ENCODE measurements at places on chromosomes 13 and 19. TPM values are rescaled to one million over a fixed set of nuclear protein-coding genes. Genes with fewer than 3 reads are reported as not detected.
A peak's percentile ranks its signal among the peaks of the same experiment; 100 is the strongest.

- no peak overlapping the region for H3K27ac ChIP-seq
- H3K4me3 ChIP-seq, result no peak overlapping the region
- no peak for DNase-seq
Observed at GRCh38 chr19:33229962-33230361, 4.3 kb upstream of the SLC7A10 start.

The ZSWIM9 gene
- 9.2 TPM for total RNA-seq

The GTPBP3 gene
- total RNA-seq, result 62.5 TPM

DNA sequence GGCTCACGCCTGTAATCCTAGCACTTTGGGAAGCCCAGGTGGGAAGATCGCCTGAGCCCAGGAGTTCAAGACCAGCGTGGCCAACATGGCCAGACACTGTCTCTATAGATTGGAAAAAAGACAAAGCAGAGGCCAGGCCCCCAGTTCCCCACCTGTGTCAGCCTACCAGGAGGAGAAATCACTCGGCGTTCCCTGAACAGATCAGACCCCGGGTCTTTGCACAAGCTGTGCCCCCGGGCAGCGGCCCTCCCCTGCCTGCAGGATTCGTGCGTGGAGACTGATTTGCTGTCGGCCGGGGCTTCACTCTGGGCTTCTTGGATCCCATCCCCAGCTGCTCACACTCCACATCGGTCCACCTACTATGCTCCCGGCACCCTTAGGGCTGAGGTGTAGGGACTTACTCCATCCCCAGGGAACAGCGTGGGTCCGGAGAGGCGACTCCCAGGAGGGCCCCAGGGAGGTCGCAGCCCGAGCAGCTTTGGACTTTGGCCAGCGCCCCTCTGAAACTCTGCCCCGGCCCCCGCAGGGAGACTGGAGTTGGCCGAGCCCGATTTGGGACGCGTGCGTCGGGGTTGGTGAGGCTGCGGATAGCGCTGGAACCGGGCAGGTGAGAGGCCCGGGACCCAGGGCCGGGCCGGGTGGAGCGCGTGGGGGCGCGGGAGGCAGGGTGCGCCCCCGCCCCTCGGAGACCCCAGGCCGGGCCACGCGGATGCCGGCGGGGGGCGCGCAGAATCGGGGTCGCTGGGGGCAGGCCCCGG is 515 bp upstream of the EFNA2 start:
- H3K36me3 ChIP-seq, result peaks cover 4% of the 10 kb centered on the region
- no peaks in the 10 kb centered on the region for H3K4me1 ChIP-seq
- no peak overlapping the region for H3K27ac ChIP-seq
- peaks cover 22% of the 10 kb centered on the region for H3K27me3 ChIP-seq
- peak overlapping the region; percentile 22 for H3K4me3 ChIP-seq
- DNase-seq, result no peak

The LAIR1 gene
- 10.8 TPM for total RNA-seq

DNA sequence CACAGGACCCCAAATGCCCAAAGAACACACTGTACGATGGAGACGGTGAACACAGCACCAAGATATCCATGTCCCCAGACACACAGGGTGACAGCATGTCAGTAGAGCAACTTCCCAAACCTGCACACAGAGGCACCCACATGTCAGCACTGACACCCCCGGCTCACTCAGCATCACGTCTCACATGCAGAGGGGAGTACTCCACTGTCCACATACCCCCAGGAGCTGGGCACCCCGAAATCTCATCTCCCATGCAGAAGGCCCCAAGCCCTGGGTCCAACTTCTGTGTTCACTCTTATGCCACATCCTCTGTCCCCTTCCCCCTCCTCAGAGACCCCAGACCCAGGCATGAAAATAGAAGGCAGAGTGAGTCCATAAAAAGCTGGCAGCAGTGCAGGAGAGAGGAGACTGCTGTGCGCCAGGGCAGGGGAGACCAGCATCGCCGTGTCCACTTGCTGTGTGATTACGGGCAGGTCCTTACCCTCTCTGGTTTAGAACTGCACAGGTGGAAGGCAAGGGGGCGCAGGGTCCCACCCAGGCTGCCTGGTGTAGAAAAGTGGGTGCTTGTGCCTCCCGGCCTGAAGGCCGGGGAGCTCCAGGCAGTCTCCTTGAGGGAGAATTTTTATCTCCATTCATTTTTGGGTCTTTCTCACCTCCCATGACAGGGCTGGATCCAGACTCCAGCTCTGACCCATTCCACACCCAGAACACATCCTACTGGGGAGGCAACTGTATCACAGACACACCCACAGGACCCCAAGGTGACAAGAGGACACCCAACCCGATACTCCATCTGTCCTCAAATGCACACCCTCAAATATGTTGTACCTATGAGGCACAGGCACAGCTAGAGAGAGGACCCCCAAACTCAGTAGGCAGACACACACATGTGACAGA is 17.0 kb downstream of the ERFL start:
- no peak for DNase-seq
- no peak overlapping the region for H3K4me3 ChIP-seq
- H3K27me3 ChIP-seq, result peaks cover 31% of the 10 kb centered on the region
- peaks cover 4% of the 10 kb centered on the region for H3K4me1 ChIP-seq

- no peak overlapping the region for H3K4me3 ChIP-seq
- H3K27me3 ChIP-seq, result no peaks in the 10 kb centered on the region
- peaks cover 34% of the 10 kb centered on the region for H3K4me1 ChIP-seq
- DNase-seq, result no peak
- H3K36me3 ChIP-seq, result peaks cover 7% of the 10 kb centered on the region
Observed at GRCh38 chr13:73933795-73934194, 200.4 kb downstream of the KLF12 start.

GRCh38 chr13:76717092-76717491 is 169.1 kb downstream of the KCTD12 start:
- no peak for DNase-seq
- no peaks in the 10 kb centered on the region for H3K27me3 ChIP-seq
- H3K27ac ChIP-seq, result no peak overlapping the region
- H3K4me3 ChIP-seq, result no peak overlapping the region
- no peaks in the 10 kb centered on the region for H3K36me3 ChIP-seq

GRCh38 chr19:23378948-23379347 is 16.3 kb downstream of the ZNF91 start:
- no peaks in the 10 kb centered on the region for H3K27me3 ChIP-seq
- DNase-seq, result no peak
- no peak overlapping the region for H3K4me3 ChIP-seq
- peaks cover 90% of the 10 kb centered on the region for H3K36me3 ChIP-seq
- no peaks in the 10 kb centered on the region for H3K4me1 ChIP-seq

DNA sequence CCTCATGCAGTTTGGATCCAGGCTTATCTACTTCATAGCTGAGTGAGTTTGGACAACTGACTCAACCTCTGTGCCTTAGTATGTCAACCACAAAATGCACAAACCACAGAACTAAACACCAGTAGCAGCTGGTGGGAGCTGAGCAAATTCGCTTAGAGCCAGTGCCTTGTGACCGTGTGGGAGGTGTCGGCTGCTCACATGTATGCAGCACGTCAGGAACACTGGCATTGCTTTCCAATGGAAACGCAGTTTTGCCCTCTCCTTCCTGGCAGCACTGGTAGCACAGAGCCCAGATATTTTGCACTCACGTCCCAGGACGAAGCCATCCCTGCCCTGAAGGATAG is 8.3 kb upstream of the NTN5 start:
- no peaks in the 10 kb centered on the region for H3K36me3 ChIP-seq
- DNase-seq, result no peak
- H3K4me1 ChIP-seq, result no peaks in the 10 kb centered on the region
- H3K27ac ChIP-seq, result no peak overlapping the region
- no peak overlapping the region for H3K4me3 ChIP-seq
- H3K27me3 ChIP-seq, result no peaks in the 10 kb centered on the region

DNA sequence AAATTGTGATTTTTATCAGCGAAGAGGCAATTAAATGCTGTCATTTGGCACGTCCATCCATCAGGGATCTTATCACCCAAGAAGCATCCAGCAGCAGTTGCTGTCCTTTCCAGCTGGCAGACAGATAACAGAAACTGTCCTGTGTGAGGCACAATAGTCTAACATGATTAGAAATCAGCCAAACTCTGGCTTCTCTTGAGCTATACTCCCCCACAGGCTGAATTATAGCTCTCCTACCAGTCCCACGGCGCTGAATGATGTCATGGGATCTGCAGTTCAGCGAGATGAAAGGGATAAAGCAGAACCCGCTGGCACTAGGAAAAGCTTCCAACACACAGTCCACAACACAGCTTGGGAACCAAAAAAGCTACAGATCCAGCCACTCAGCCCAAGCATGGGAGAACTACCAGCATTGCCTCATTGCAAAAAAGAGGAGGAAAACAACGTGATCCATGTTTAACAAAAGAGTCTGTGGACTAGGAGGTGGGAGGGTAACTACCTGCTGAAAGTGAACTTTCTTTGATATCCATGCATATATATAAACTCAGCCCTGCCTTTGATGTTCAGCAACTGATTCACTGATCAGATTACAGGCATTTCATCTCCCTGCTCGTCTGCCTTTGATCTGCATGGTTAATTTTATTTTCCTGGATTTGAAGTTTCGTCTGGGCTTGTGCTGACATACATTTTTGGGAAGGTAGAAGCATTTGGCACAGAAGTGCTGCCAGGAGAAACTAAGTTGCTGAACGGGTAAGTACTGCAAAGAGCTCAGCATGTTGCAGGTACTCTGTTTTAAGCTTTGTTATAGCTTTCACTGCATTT is at the start of gene TNFRSF19:
TNFRSF19 (plus strand) TSS at position 314 of the 822 bp plus-strand sequence. CDS start 19,772 bp downstream, outside the sequence.
- H3K4me3 ChIP-seq, result no peak within 1 kb of the TSS
- H3K27me3 ChIP-seq, result peaks cover 61% of the 10 kb centered on the region
- H3K27ac ChIP-seq, result no peak within 1 kb of the TSS
- peaks cover 4% of the 10 kb centered on the region for H3K4me1 ChIP-seq
- no peaks in the 10 kb centered on the region for H3K36me3 ChIP-seq

The ADAMTSL5 gene
- 4.9 TPM for total RNA-seq

The TMEM221 gene
- not detected for total RNA-seq

DNA sequence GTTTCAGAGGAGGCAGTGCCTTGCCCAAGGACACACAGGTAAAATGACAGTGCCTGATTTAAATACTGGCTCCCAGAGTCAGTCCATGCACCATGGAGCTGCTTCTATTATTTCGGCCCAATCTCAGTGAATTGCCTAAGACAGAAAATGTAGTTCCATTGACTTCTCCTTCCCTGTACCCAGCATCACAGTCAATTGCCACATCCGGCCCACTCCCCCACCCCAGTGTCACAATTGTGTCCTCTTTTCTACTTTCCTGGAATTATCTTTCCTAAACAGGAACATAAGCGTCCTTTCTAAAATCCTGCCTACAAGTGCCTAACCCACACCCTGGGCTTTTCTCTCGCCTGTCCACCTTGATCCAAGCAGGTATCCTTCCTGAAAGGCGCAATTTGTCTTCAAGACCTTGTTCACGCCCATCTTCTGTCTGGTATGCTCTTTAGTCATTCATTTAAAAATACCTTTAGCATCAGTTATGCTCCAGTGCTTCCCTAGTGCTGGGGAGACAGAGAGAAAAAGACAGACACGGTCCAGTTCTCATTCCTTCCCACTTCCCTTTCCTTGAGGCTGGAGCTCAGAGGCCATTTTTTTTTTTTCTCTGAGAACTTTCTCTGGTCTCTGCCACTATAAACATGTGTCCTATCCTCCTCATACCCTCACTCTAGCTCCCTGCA is 411.4 kb downstream of the LIG4 start:
- no peak overlapping the region for H3K4me3 ChIP-seq
- no peaks in the 10 kb centered on the region for H3K4me1 ChIP-seq
- DNase-seq, result no peak
- H3K27me3 ChIP-seq, result no peaks in the 10 kb centered on the region
- H3K36me3 ChIP-seq, result no peaks in the 10 kb centered on the region

DNA sequence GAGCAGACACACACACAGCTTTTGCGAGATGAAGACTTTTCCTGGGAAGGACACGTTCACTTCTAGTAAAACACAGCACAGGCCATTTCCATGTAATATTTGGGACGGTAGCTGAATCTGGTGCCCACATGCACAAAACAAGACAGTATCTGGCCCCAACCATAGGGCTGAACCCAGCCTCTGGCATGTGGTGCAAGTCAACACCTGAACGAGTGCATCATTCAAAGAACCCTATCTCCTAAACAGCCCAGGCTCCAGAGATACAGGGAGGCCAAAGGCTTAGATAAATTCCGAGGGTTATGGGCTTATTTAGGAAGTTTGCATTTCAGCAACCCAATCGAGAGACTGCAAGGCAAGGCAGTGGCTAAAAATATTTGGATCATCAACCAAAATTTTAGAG is 2.7 kb upstream of the TFDP1 start:
- DNase-seq, result no peak
- H3K4me1 ChIP-seq, result peaks cover 16% of the 10 kb centered on the region
- peaks cover 10% of the 10 kb centered on the region for H3K27me3 ChIP-seq

GRCh38 chr19:35438096-35438495 is 10.0 kb upstream of the FFAR2 start:
- H3K27ac ChIP-seq, result no peak overlapping the region
- H3K4me1 ChIP-seq, result peaks cover 20% of the 10 kb centered on the region
- H3K27me3 ChIP-seq, result peaks cover 19% of the 10 kb centered on the region
- no peaks in the 10 kb centered on the region for H3K36me3 ChIP-seq

GRCh38 chr19:39906283-39906682 is 28.2 kb downstream of the FCGBP start:
- no peaks in the 10 kb centered on the region for H3K36me3 ChIP-seq
- H3K27me3 ChIP-seq, result no peaks in the 10 kb centered on the region
- H3K27ac ChIP-seq, result no peak overlapping the region
- peaks cover 4% of the 10 kb centered on the region for H3K4me1 ChIP-seq
- no peak overlapping the region for H3K4me3 ChIP-seq

DNA sequence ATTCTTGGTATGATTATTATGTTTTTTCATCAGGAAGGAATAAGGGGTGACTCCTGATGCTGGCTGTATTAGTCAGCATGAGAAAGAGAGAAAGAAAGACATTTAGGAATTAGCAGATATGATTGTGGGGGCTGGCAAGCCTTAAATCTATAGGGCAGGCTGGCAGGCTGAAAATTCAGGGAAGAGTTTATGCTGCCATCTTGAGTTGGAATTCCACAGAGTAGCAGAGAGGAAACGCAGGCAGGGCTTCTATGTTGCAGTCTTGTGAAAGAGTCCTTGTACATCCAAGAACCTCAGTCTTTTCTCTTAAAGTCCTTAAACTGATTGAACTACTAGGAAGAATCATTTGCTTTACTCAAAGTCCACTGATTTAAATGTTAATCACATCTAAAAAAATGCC is 262.7 kb upstream of the SLC10A2 start:
- no peaks in the 10 kb centered on the region for H3K36me3 ChIP-seq
- H3K4me3 ChIP-seq, result no peak overlapping the region
- H3K27ac ChIP-seq, result no peak overlapping the region
- no peak for DNase-seq
- no peaks in the 10 kb centered on the region for H3K27me3 ChIP-seq

DNA sequence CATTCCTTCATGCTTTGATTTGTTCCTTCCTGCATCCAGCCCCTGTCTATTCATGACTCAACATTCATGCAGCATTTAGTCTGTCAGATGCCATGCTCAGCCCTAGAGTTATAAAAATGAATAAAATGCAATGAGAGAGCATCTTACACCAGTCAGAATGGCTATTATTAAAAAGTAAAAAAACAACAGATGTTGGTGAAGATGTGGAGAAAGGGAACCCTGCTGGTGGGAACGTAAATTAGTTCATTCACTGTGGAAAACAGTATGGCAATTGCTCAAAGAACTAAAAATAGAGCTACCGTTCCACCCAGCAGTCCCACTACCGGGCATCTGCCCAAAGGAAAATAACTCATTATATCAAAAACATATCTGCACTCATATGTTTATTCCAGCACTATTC is 70.0 kb upstream of the GTF3A start:
- H3K36me3 ChIP-seq, result no peaks in the 10 kb centered on the region
- DNase-seq, result no peak
- no peak overlapping the region for H3K4me3 ChIP-seq
- peaks cover 10% of the 10 kb centered on the region for H3K4me1 ChIP-seq
- peaks cover 2% of the 10 kb centered on the region for H3K27me3 ChIP-seq

The SLC46A3 gene
- 3.1 TPM for total RNA-seq

The ICAM5 gene
- 3.5 TPM for total RNA-seq

GRCh38 chr13:50697746-50698539 is 145.5 kb downstream of the DLEU7 start:
- no peak for DNase-seq
- no peak overlapping the region for H3K27ac ChIP-seq
- H3K27me3 ChIP-seq, result peaks cover 54% of the 10 kb centered on the region
- no peaks in the 10 kb centered on the region for H3K36me3 ChIP-seq
- no peaks in the 10 kb centered on the region for H3K4me1 ChIP-seq
- H3K4me3 ChIP-seq, result no peak overlapping the region

All from activated T-helper 2 cell treated with anti-CD3 and anti-CD28 coated beads, Interferon-gamma antibody, Interleukin-2, Interleukin-4, amounts not matched to agents 10 μg/mL and 5 μg/mL and 100 μg/mL, durations not matched to agents 14 hours and 24 hours and 36 hours (primary cell).